ENCODE measurements at places on chromosomes 11 and 22.

DNA sequence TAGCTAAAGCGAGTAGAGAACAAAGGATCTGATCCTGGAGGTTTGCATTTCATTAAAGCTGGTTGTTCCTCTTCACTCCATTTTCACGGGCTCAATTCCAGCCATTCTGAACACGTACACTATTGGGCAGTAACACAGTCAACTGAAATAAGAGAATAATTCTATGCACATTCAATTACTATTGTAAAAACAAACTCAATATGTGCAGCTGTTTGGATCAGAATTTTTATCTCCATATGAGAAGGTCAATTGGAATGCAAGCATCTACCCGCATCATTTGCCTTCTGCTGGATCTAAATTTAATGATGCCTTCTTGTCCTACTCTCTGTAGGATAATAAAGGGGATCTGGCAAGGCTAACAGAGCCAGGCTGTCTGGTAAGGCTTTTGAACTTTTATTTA is 562.8 kb upstream of the CCDC179 start:
- DNase-seq: no peak

DNA sequence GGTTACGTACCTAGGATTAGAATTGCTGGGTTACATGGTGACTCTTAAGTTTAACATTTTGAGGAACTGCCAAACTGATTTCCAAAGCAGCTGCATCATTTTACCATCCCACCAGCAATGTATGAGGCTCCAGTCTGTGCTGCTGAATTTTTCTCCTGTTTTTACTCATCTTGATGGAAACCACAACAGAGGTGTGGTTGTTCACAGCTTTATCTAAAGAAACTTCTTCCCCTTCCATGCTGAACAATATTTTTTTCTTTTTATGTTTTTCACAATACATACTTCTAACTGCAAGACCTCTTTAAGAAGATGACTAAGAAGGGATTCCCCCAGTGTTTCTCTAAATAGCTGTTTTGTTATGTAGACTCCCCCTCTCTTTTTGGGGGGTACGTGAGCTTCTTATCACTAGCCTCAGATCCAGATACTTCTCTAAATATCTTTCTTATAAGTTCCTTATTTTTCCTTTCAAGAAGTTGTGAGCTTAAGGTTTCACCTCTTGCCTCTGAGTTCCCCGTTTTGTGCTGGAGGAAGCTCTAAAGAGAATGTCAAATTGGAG is 24.0 kb downstream of the TCP11L1 start:
- DNase-seq: no peak

DNA sequence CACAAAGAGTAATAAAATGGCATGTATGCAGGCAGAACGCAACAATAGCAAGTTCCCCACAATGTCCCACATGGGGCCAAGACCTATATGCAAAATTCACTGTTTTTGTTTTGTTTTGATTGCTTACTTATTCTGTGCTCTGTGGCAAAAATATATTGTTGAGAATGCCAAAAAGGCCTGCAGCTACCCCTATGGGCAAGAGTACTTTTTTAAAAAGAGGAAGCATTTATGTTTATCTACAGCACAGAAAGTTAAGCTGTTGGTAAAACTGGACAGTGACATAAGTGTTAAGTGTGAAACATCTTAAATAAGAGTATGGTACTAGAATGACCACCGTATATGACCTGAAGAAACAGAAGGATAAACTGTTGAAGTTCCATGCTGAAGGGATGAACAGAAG is 301.9 kb upstream of the ZC3H12C start:
- DNase-seq: no peak

DNA sequence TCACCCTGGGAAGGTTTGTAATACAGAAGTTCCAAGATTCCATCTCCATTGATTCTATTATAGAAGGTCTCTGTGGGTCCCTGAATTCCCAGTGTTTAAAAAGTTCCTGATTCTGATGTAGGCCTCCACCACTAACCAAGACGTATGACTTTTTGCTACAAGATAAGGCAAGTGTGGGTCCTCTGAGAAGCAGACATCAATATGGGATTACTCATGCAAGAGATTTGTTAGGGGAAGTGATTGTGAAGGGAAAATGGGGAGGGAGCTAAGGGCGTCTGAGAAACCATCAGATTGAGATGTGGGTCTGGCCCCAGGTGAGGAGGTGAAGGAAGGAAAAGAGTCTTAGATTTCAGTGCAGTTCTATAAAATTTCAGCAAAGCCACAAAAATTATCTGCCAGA is 10.2 kb upstream of the LGR4 start:
- no peak for DNase-seq

DNA sequence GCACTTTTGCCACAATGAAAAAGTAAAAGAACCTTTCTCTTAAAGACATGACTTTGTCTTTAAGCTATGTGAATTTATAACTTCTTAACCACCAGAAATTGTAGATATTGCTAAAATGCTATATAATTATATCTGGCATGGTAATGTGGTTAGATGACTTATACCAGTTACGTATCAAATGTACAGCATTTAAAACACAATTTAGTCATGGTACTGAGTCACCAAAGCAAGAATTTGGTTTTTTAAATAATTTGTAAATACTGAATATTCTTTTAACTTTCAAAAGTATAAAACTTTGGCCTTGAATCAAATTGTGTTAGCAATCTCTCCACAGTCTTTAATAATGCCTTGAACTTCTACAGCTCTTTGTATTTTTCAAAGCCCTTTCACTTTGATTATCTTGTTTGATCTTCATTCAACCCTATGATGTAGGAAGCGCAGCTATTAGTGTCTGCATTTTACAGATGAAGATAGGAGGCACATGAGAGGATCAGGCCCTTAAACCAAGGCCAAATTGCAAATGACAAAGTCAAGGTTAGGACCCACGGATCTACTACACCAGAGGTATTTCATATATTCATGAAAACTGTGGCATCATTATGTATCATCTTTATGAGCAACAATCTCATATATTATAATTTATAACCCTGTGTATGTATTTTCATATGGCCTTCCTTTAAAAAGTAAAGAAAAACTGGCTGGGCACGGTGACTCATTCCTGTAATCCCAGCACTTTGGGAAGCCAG is 4.4 kb upstream of the SYTL2 start:
- DNase-seq: no peak

GRCh38 chr11:123536690-123537437 is 106.8 kb downstream of the GRAMD1B start:
- no peak for DNase-seq

GRCh38 chr11:102824556-102824955 is 18.9 kb downstream of the MMP3 start:
- no peak for DNase-seq

DNA sequence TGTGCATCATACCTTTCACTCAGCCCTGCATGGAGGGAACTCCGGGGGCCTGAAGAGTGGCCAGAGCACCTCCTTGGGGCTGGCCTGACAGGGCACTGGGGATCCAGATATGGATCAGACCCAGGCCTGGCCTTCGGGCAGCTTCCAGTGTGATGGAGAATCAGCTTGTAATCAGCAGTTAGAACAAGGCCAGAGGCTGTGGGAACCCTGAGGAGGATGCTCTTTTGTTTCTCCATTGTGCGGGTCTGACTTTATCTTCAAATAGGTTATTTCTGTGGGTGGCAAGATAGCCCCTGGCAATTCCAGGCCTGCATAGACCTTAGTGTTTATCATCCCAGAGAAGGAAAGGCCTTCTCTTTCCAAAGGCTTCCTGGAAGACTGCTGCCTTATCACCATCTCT is 12.3 kb downstream of the DGAT2 start:
- DNase-seq: no peak

DNA sequence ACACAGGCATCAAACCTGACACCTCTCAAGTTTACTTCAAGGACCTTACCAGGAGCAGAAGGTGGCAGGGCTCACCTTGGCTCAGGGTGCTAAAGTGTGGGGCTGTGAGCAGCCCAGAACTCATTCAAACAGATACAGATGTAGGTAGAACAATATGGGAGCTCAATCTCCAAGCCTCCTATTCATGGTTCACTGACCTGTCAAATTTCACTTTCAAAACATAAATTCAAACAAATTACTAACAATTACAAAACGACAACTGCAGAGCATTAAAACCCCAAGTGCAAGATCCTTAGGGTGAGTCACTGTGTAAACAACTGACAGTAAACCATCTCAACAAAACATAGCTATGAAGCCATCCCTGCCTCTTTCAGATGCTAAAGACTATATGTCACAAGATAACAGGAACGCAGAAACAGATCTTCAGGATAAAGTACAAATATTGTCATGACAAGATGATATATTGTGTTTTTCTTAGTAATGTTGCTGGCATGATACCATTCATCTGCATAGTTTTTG is 303.5 kb upstream of the ANO3 start:
- no peak for DNase-seq

Measured in skin of body (tissue), 3 donors.